NCI-H524 (cell line): ENCODE measurements at places on chromosomes 5 and 9.

- DNase-seq: peak; percentile 59
These were observed 658 bp downstream of the PDCD1LG2 start for GRCh38 chr9:5510989-5511388.

- no peak for DNase-seq
These were observed 305.4 kb upstream of the NUDT12 start for GRCh38 chr5:103867857-103868598.

- no peak for DNase-seq
These were observed 82.3 kb downstream of the THBS4 start for GRCh38 chr5:80117446-80117845.

GRCh38 chr5:53469946-53470687 lies 10.3 kb upstream of the FST start:
- no peak for DNase-seq

DNA sequence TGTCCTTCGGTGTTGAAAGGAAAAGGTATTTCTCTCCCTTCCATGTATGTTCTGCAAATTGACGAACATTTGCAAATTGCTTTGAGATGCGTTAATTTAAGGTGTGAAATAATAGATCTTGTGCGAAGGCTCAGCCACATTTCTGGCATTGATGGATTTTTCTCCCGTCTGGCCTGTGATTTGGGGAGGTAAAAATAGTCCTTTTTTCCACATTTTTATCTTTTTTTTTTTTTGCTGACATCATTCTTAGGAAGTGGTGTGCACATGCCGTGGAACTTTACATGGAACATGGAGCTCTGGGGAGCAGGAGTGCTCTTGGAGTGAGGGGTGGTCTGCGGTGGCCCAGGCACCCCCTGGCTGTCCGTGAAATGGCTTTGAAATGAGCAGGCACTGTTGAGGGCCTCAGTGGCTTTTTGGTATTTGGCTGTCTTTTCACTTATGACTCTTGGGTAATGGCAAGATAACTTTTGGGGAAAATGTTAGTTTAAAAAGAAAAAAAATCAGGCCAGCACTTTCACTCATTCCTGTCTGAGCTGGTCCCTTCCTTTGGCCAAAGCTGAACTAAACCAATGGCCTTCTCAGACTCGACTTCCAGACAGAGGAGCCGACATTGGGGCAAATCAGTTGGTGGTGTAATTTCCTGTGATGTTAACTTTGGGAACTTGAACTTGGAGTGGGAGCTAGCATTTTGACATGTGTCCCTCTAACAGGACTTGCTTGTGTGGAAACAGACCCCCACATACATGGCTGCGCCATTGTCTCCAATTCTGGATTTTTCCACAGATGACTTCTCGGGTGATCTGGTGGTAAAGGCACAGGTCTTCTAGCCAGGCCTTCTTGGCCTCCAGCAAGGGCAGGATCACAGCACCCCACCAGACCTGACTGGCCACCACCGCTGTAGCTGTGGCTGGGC lies 4.2 kb downstream of the NEK6 start:
- DNase-seq: no peak

DNA sequence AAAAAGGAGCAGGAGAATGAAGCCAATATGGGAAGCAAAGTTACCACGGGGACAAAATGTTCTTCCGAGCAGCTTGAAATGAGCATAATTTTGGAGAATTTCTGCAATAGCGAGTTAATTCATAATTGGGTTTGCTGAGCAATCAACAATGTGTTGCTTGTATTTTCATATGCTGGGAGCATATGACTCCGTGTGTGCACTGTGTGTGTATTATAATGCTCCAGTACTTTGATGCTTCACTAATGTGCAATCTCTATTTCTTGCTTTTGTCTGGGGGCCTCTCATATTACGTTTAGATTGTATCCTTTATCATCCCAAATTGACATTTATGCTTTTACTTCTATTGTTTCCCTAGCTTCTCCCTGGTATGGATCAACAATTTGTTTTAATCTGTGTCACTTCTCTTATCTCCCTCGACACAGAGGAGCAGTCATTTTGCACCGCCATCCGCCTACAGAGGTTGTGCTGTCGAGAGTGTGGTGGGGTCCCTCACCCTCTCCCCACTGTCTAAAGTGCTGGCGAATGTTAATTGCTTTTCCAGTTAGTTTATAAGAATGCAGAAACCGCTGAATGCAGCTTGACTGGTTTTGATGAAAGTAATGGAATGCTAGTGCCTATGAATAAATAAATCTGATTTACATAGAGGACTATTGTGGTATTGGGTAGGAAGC lies 372.5 kb upstream of the WWC1 start:
- no peak for DNase-seq

DNA sequence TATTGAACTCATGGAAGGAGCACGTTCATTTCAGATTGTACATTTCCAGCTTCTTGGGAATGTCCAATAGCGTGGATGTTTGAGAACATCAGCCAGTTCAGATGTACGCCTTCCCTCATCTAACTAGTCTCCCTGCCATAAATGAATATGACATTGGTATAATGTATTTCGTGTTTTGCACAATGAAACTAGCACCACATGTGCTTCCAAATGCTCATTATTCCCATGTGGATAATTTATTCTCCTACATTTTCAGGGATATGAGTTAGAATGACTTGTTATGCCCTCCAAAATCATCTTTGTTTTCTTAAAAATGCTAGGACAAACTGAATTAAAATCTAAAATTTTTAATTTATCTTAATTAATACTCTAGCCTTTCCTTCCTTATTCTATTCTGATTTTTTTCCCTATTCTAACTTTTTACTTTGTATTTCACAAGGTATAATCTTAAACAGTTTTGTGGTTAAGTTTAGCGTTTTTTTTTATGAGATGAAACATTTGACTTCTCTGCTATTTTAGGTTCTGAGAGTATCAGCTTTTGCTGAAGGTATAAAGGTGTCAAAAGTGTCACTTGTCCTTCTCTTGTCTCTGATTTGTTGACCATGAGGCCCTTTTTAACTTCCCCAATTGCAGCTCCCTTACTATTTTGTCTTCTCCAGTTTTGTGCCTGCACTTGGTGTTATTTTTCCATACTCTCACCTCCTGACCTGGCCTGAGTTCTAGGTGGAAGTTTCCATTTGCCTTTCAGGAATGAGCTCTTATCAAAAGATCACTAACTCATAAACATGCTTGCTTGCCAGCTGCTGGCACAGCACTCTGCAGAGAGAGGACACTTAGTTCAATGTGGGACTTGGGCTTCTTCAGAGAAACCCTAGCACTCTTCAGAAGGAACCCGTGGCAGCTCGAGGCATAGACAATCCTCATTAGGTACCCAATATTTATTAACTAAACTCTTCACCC lies 106.8 kb downstream of the FRMD3 start:
- no peak for DNase-seq

DNA sequence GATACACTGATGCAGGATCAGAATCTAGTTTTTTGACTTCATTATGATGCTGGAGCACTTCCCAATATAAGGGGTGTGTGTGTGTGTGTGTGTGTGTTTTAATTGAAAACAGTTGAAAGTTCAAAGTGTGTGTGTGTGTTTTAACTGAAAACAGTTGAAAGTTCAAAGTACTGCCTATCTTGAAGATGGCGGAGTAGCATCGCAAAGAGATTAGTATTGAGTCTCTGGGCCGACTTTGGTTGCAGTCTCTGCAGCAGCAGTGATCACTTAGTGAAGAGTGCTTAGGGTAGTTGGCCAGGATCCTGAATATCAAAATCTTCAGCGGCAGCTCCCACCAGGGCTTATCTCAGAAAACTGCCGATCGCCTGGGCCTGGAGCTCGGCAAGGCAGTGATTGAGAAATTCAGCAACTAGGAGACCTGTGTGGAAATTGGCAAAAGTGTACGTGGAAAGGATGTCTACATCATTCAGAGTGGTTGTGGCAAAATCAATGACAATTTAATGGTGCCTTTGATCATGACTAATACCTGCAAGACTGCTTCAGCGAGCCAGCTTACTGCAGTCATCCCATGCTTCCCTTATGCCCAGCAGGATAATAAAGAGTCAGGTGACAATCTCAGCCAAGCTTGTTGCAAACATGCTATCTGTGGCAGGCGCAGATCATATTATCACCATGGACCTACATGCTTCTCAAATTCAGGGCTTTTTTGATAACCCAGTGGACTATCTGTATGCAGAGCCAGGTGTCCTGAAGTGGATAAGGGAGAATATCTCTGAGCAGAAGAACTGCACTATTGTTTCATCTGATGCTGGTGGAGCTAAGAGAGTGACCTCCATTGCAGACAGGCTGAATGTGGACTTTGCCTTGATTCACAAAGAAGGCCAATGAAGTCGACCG lies 7.3 kb upstream of the SCAI start:
- no peak for DNase-seq

- no peak for DNase-seq
These were observed 36.1 kb downstream of the TMC1 start for GRCh38 chr9:72557549-72557948.

GRCh38 chr5:119948162-119948561 lies 318.8 kb downstream of the FAM170A start:
- no peak for DNase-seq

- DNase-seq: no peak
These were observed 46.4 kb downstream of the AQP7 start for GRCh38 chr9:33355933-33356332.

DNA sequence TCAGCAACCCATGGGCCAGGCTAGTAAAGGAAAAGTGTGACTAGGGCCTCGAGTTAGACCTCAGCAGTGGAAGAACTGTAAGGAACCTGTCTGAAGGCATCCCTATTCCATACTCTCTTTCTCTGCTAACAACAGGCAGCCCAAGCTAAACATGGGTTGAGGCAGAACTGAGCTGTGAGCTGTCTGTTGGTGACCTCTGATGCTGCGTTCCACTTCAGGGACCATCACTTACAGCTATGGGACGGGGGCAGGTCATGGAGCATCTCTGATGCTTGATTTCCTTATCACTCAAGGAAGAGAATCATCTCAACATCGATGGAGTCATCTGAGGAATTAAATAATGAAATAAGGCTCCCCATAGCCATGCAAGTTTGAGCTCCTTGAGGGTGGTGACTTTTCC lies 174.8 kb downstream of the ACTL7B start:
- no peak for DNase-seq

DNA sequence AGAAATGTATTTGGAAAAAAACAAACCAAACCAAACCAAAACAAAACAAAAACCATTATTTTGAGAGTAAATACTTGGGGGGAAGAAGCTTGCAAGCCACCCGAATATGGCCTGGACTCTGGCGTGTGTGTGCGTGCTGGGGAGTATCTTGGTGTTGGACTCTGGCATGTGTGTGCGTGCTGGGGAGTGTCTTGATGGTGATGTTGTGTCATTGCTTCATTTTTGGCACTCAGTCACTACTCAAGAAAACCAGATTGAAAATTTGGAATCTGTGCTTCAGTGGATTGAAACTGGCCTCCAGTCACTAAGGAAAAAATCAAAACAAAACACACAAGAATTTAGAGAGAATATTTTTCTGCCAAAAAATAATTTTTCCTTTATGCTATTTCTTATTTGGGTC lies 76.1 kb downstream of the ARRDC3 start:
- DNase-seq: no peak

GRCh38 chr9:97386733-97387503 lies 25.0 kb upstream of the TDRD7 start:
- DNase-seq: peak; percentile 73

- no peak for DNase-seq
These were observed 108.7 kb upstream of the MPDZ start for GRCh38 chr9:13388157-13388556.

DNA sequence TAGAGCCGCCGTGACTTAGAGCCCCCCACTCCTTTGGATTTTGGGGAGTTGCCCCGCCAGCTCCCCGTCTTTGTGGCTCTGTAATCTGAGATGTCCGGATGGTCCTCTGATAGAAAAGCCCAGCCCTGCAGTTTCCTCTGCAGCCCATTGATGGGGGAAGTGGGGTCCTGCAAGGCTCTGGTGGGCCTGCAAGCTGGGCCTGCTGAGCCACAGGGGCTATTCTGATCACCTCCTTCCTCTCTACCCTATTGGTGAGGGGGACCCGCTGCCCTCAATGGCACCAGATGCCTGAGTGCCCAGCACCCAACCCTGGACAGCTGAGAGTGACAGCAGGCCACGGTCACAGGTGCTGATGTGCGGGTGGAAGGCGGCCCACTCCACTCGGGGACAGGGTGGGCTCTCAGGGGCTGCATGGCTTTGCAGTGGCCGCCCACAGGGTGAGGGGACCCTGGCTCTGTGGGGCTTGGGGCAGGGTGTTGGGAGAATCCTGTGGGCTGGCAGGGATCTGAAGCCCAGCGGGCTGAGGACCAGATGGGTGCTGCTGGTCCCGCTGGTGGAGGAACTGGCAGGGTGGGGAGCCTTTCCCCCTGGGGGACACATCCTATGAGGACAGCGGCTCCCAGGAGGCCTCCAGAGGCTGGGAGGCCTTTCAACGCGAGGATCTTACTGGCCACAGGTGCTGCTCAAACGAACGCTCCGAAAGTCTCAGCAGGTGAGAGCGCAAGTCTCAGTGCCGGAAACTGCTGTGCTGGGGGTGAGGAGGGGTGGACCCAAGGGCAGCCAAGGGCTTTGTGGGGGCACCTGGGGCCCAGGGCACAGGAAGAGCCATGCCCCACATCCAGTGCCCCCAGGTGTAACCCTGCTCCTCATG lies 30.0 kb upstream of the LPCAT1 start:
- no peak for DNase-seq

DNA sequence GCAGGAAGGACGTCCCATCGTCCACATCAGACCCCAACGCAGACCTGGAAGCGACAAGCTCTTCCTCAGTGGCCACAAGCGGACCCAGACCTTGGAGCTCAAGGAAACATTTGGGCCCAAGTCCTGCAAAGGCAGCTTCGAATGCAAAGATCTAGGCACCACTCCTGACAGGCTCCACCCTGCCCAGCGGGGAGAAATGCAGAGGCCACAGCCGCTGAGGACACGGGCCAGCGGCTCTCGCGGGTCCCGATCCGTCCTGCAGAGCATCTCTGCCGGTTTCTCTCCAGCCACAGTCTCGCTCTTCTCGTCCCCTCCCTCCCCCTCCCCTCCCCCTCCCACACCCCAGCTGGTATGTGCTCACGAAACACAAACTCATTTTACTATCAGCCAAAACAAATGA lies 4.9 kb downstream of the SOHLH1 start:
- no peak for DNase-seq

- no peak for DNase-seq
These were observed 67.6 kb upstream of the RGMB start for GRCh38 chr5:98705841-98706240.

DNA sequence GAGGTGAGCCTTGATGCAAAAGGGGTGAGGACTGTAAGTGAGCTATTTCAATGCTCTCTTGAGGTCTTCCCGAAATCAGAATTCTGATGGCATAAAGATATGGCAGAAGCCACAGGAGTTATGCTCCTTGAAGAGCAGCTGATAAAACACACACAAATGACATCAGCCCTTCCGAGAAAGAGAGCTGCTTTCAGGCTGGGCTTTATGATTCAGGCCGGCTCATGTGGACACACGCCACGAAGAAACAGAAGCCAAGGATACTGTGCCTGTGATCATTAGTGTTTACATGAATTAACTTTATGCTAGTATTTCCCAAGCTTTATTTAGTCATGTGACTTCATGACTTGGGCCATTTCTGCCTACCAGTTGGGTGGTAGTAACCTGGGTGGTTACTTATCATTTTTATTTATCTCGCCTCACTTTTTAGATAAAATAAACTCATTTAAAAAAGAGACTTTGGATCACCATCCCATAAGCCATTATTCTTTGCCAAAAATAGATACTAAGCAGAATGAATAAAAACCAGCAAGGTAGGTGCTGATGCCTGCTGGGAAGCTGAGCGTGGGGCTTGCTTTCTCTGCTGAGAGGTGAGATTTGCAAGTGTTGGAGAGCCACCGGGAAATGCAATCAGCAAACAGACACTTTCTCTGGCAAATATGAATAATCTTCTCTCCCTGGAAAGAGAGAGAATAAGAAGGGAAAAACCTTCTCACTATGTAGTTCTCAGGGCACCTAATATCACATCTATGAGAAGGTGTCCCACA lies 73.0 kb upstream of the SLC25A51 start:
- DNase-seq: no peak

GRCh38 chr9:92704528-92704927 lies 34.6 kb upstream of the IPPK start:
- DNase-seq: no peak
